ENCODE measurements at places on chromosomes 3 and 15.

GRCh38 chr3:137854533-137855261 lies 90.6 kb downstream of the SOX14 start:
- ATAC-seq: no peak

DNA sequence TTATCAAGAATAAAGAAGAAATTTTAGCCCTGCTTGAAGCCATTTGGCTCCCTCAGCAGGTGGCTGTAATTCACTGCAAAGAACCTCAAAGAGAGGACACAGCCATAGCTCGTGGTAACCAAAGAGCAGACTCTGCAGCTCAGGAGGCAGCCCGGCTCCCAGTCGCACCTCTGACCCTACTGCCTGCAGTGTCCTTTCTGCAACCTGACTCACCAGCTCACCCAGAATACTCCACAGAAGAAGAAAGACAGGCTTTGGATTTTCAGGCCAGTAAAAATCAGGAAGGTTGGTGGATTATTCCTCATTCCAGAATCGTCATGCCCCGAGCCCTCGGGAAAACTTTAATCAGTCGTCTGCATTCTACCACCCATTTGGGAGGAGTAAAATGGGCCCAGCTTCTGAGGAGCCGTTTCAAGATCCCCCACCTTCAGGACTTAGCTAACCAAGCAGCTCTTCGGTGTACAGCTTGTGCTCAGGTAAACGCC lies 38.6 kb downstream of the ZBTB11 start:
- no peak for ATAC-seq

DNA sequence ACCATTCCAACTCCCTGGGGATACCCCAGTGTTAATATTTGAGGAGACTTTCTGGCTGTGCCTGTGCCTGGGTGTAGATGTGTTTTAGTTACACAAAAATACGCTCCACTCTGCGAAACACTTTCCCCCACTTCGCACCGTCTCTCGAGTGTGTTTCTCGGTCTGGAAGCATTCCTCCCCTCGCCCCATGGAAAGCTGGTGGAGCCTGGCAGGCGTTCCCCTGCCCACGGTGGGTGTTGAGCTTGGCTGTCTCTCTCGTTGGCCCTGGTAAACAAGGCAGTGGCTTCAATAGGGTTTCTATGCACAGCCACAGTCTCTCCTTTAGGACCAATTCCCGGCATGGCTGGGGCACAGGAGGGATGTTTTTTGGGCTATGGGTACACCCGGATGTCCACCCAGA lies 19.3 kb downstream of the IQSEC1 start:
- no peak for ATAC-seq

DNA sequence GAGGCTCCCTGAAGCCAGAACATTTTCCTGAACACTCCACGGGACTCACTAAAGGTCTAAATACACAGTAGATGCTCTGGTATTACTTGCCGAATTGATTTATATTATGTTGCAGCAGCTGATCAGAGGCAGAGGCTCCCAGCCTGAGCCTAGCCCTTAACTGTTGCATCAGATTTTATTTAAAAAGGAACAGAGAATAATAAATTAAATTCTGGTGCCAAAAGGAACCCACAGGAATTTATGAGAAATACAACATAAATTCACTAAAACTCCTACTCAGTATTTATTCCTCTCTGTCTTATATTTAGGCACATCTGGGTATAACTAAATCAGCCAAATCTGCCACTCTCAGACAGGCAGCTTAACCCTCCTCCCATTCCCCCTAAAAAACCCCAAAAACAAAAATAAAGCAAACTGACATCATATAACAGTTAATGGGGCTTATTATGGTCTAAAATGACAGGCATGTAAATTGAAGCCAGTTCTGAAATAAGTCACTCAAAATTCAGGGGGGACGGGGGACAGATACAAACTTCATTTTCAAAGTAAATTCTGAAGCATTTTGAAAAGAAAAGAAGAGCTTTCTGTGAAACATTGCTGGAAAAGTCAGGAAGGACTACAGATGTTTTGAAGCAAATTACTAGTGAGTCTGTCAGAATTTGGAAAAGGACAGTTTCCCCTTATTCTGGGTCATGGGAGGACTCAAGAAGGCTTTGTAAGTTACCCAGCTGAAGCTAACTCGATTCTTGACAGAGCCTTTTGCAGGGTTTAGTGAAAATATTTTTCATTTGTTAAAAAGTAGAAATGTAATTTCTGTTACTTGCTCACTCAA lies 53.8 kb upstream of the CORO2B start:
- ATAC-seq: no peak

DNA sequence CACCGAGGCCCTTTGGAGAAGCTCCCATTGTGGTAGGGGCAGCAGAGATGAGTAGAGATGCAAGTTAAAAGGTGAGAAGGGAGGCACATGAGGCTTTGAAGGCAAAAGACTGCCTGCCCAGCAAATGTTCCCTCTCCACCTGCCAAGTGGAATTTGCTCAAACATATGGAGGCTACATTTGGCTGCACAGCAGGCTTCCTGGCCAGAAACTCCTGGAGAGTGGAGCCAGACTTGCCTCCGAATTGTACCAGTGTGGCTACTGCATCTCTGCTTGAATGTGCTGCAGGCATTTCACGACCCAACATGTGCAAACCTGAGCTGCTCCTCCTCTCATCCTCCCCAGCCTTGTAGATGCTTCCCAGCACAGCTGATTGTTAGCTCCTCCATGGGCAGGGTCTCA lies 229.2 kb downstream of the ZNF621 start:
- ATAC-seq: peak; percentile 27

DNA sequence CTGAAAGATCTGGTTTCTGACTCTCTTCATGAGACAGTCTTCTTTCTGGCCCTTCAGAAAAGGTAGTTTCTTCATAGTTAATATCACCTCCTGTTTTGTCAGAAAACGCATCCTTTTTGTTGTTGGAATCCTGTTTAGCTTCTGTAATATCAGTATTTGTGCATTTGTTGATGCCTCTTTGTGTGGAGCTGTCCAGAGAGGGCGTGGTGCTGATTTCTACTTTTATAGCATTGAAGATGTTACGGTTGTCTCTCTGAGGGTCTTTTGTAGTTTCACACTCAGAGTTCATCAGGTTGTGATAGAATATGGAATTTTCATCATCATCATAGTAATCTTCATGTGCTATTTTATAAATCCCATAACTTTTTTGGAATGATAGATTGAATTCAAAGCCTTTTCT lies 8.9 kb downstream of the GPR149 start:
- ATAC-seq: no peak

DNA sequence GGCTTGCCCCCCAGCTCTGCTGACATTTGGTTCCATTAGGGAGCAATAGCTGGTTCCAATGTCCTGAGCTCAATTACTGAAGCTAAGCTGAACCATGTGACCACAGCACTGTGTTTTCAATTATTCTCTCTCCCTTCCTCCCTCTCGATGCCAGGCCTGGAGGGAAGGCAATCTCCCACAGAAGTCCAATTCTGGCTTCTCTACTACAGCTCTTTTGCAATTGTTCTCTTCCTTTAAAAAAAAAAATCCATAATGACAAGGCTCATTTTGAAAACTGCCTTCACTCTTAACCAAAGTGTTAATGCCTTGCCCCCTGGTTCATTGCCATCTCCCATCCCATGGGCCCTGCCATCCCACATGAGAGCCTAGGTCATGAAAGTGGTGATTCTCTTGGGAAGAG lies 24.8 kb downstream of the IL16 start:
- no peak for ATAC-seq

DNA sequence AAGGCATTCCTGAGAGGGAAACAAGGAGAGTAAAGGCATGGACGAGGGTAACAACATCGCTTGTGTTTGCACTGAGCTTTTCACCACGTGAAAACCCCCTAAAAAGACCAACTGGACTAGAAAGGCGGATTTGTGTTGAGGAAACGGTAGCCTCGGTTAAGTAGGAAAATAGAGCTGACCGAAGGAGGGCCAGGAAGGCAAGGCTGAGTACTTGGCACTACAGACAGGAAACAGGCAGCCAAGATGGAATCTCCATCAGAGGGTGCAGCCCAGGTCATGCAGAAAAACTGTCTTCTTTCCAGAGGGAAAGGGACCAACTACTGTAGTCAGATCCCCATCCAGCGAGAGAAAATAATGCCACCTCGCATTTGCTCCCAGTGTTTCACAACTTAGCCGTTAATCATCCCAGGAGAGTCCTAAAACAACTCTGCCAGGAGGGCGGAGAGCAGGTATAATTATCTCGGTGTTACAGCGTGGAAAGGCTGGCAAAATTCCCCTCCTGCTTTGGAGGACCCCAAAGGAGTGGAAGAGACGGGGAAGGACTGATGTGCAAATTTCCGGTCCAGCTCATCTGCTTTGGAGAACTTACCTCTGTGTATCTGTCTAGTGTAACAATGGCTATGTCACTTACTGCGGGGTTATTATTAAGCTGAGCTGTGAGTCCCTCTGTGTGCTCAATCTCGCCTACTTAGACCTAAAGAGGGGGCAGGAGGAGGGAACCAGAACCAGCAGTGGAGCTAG lies 77.2 kb downstream of the MYO1E start:
- ATAC-seq: no peak

- no peak for ATAC-seq
Measured at GRCh38 chr3:158167737-158168557, 58.1 kb downstream of the RSRC1 start.

- no peak for ATAC-seq
Measured at GRCh38 chr15:72313881-72314280, 6.1 kb downstream of the CELF6 start.

DNA sequence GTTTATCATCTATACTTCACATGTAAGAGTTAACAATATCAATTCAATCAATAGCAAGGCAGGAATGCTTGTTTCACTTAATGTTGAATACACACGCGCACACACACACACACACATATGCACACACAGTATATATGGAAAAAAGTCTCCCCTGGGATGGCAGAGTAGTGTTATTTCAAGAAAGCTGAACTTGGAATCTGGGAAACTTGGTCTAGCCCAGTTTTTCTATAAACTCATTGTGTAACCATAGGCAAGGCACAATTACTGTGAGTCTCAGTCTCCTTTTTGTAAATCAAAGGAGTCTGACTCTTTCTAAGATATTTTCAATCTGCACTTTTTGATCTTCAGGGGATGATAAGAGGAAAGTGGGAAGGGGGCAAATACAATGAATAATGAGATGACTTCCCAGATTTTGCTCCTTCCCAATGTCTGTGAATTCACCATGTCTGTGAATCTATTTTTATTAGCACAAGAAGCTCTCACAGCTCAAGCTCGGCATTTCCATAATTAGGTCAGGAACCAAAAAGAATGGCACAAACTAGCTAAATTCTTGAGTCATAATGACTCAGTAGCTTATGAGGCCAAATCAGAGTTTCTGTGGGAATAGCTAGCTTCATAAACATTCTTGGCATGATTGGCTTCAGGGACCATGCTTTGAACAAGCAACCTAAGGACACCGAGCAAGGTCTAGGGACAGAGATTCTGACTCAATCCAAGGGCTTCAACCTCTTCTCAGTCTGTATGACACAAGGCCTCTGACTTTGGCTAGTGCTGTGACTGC lies 227.4 kb upstream of the DCBLD2 start:
- no peak for ATAC-seq

GRCh38 chr15:75062706-75063105 lies 39.3 kb downstream of the PPCDC start:
- ATAC-seq: no peak

- no peak for ATAC-seq
Measured at GRCh38 chr3:126781406-126781805, 77.4 kb downstream of the CHCHD6 start.

GRCh38 chr15:39075311-39075710 lies 505.6 kb upstream of the THBS1 start:
- ATAC-seq: no peak

DNA sequence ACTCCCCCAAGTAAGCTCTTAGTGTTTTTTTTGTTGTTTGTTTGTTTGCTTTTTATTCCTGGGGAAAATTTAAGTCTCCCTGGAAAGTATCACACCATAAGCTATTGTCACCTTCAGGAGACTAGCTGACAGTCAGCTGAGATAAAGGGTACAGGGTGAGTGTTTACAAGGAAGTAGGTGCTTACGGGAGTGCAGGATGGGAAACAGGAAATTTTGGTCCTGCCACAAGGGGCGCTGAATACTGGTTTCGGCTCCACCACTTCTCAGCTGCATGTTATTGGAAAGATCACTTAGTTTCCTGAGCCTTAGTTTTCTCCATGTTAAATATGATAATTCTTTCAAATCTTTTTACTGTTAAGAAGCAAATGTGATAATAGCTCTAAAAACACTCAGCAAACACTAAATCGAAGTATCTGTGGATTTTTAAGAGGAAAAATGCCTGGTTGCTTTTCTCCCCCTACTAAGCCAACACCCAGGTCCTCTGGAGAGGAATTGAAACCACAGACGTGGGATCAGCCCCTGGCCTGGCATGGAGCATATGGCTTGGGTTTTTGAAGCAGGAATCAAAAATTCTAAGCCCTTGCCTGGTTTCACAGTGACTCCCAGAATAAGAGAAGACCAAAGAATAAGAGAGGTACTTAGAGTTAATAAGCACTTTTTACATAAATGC lies 90.7 kb downstream of the SCN11A start:
- peak; percentile 59 for ATAC-seq

GRCh38 chr15:74422652-74423430 lies 10.9 kb downstream of the SEMA7A start:
- peak; percentile 55 for ATAC-seq

GRCh38 chr3:146800484-146800883 lies 195.3 kb upstream of the PLSCR5 start:
- no peak for ATAC-seq

- no peak for ATAC-seq
Measured at GRCh38 chr3:113231827-113232253, 20.5 kb downstream of the BOC start.

DNA sequence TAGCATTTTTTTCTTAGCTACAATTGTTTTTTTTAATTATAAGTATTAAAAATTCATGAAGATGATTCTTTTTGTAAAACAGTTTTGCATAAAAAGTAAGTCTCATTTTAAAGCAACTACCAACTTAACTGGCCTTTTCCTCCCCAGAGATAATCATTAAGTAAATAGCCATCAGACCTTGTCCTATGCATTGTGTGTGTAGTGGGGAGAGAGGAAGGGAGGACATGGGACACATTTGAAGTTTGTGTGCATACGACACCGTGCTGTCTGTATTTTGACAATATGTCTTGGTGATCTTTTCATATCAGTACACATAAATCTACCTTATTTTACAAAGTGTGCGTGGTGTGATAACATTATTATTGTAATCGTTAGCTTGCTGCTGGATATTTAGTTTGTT lies 8.1 kb downstream of the SNRPN start:
- ATAC-seq: no peak

DNA sequence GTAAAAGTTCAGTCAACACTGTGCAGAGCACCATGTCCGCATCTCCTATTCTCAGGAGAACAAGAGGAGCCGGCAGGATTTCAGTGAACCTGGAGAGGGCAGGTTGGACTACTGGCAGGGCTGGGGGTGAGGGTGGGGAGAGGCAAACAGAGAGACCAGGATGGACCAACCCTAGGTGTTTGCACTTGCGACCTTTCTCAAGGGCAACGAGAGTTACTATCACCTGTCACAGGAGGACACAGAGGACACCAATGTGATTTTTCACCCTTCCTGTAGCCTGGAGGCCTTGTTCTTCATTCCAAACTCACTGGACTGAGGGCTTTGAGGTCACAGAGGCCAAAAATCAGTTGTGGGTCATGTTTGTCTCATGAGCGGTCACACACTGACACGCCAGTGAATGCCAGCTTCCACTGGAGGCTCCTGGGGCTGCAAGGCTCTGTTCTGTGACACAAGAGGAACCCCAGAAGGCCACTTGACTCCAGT lies 89.5 kb downstream of the CPN2 start:
- ATAC-seq: no peak

GRCh38 chr15:81848701-81849100 lies 197.1 kb downstream of the MEX3B start:
- no peak for ATAC-seq

GRCh38 chr15:79178594-79178993 lies 88.0 kb upstream of the RASGRF1 start:
- ATAC-seq: no peak

- ATAC-seq: no peak
Measured at GRCh38 chr15:91142106-91142744, 42.2 kb downstream of the SV2B start.

Data from stimulated activated memory B cell treated with anti-CD40 and anti-IgM and Interleukin-4, amounts not matched to agents 10 μg/mL and 1 μg/mL and 100 μg/mL, for 72 hours (primary cell).